ENCODE measurements at places on chromosomes 7 and 10.

DNA sequence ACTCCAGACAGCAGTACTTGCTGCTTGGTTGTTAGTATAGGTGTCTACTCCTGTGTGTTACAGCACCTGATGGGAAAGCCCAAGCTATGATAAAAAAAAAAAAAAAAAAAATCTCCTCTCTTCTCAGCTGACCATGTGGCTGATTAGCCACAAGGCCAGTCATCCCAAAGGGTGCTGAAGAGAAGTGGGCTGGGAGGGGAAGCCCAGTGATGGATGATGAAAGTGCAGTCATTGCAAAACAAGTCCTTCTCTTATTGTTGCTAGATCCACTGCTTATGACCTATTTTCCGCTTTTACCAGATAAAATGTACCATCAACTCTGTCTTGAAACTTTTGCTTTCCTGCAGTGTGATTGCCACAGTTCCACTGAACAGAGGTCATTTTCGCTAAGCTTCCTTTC is 1092.5 kb upstream of the C7orf33 start:
- H3K36me3 ChIP-seq = no peaks in the 10 kb centered on the region
- no peaks in the 10 kb centered on the region for H3K4me1 ChIP-seq
- no peak overlapping the region for H3K27ac ChIP-seq
- no peak overlapping the region for H3K4me3 ChIP-seq
- no peaks in the 10 kb centered on the region for H3K27me3 ChIP-seq

GRCh38 chr10:99676426-99676825 is 17.1 kb downstream of the ENTPD7 start:
- peaks cover 22% of the 10 kb centered on the region for H3K4me1 ChIP-seq
- H3K36me3 ChIP-seq = peaks cover 16% of the 10 kb centered on the region
- H3K4me3 ChIP-seq = no peak overlapping the region
- no peak overlapping the region for H3K27ac ChIP-seq
- H3K27me3 ChIP-seq = no peaks in the 10 kb centered on the region
- no peak for DNase-seq

DNA sequence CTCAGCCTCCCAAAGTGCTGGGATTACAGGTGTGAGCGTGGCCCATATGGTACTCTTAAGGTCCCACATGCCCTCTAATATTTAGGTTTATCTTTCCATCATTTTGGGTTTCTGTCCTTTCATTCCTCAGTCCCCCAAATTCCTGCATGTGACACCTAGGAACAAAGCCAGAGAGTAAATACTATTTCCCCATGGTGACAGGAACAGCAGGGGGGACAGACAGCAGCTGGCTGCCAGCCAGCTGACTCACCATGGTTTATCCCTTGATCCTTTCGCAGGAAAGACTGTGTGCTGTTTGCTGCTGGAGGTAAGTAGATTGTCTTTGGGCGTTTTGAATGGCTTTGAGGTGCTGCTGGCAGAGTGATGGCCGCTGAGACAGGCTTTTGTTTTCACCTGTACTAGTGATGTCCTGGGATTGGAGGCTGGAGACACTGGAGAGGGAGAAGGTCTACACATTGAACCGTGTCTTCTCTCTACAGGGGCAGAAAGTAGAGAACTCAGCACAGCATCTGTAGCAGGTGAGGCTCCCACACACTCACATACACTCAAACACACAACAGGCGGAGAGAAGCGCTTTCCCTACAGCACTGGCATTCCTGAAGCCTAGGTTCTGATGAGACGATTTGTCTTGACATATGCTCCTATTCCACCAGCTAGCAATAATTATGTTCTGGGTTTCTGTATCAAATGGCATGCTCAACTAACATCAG is 83.7 kb upstream of the EFCAB10 start:
- H3K36me3 ChIP-seq = peaks cover 60% of the 10 kb centered on the region
- peak overlapping the region; percentile 6 for H3K27ac ChIP-seq
- no peak overlapping the region for H3K4me3 ChIP-seq
- no peak for DNase-seq
- peaks cover 24% of the 10 kb centered on the region for H3K4me1 ChIP-seq

- no peaks in the 10 kb centered on the region for H3K27me3 ChIP-seq
- no peak for DNase-seq
- H3K27ac ChIP-seq = no peak overlapping the region
Measured at GRCh38 chr10:95178797-95179196, 15.2 kb upstream of the ACSM6 start.

- peaks cover 8% of the 10 kb centered on the region for H3K4me1 ChIP-seq
- no peak overlapping the region for H3K4me3 ChIP-seq
- DNase-seq = no peak
- H3K36me3 ChIP-seq = peaks cover 22% of the 10 kb centered on the region
Measured at GRCh38 chr7:1543826-1544177, 12.2 kb downstream of the TMEM184A start.

Data from stimulated activated naive B cell treated with anti-CD40 and anti-IgM and Interleukin-4, amounts not matched to agents 10 μg/mL and 1 μg/mL and 100 μg/mL, for 72 hours (primary cell).